ENCODE measurements at places on chromosomes 5 and 9.
A peak's percentile ranks its signal among the peaks of the same experiment; 100 is the strongest.

DNA sequence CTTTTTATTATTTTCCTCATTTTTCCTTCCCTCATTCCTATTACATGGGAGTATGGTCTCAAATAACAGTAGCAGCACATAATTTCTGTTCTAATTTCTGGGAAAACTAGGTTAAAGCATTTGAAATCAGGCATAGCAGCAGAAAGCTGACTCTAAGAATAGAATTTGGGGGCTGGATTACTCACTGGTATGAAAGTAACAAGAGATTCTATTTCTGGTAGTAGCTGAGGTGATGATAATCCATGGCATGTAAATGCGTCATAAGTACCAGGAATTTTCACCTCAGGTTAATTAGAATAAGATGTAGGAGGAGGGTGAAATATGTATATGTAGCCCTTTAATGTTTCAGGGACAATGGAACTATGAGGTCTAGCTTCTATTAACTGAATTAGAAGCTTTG lies 662.0 kb downstream of the PTPRD start:
- peak; percentile 64 for DNase-seq

- no peak for DNase-seq
These were observed 86.2 kb downstream of the GCNT1 start for GRCh38 chr9:76545191-76545590.

DNA sequence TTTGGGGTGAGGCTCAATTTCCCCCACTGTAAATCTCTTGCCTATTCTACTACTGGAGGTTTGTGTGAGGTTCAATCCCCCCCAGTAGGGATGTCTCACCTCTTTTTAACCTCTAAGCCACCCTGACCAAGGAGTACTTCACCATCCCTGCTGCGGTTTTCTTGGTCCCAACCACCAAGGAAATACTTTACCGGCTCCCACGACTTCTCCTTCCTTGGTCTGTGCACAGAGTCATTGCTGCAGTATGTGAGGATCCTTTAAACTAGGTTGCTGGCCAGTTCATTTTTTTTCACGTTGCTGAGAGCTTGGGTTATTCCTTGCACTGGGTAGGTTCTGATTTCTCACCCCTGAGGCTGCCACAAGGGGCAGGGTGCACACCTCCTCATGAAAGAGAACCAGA lies 22.5 kb upstream of the HMGCS1 start:
- no peak for DNase-seq

DNA sequence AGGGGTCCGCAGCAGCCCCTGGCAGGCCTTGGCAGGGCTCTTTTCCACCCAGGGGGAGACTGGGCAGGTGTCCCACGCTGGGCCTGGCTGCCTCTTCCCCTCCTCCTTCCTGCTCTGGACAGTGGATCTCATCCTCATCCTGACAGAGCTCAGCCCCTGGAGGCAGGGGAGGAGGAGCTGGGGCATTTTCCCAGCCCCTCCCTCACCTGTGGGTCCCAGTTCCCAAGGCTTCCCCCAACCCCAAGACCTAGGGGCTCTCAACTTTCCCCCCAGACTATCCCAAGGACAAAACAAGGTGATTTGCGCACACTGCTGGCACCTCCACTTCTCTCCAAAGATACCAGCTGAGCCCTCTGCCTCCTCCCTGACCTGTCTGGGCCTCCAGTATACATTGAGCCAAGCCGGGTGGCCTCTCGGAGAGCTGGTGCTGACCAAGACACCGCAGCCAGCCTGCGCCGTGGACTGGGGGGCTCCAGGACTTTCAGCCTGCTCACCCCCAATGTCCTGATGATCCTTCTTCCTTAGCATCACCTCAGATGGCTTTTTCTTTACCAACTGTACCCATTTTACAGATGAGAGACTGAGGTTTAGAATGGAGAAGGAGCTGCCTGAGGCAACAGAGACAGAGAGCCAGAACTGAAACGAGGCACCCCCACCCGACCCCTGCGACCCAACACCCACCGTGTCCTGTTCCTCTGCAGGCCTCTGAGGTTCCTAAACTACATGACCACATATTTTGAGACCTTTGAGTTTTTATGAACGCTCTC lies 126.6 kb downstream of the BARX1 start:
- DNase-seq = no peak

DNA sequence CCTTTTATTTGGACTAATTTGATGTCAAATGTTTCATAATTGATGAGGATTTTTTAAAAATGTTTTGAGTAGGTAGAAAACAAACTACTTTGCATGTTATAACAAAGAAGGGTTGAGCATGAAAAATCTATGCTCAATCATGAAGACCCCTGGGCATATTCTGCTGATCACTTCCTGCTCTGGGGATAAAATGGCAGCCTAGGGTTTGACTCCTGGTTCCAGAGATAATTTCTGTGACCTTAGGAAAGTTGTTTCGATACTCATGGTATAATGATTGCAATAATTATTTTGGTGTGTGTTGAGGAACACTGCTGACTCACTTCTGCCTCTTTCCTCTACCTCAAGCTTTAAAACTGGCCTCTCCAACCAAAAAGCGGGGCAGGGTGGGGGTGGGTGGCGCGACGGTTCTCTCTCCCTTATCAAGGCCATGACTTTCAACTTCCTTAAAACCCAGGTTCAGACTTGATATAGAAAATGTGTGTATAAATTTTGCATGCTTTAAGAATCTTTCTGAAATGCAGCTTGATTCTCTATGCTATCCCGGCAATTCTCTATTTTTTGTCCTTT lies 6.0 kb upstream of the PIP5K1B start:
- no peak for DNase-seq

- no peak for DNase-seq
These were observed 382.5 kb downstream of the TMEM161B start for GRCh38 chr5:87886164-87886563.
